ENCODE measurements at places on chromosomes 5 and 9.

- no peak for DNase-seq
These were observed 18.9 kb downstream of the MINAR2 start for GRCh38 chr5:129766798-129767197.

GRCh38 chr9:129919841-129920240 lies 84.6 kb downstream of the USP20 start:
- no peak for DNase-seq

- no peak for DNase-seq
These were observed 7.4 kb downstream of the CEMIP2 start for GRCh38 chr9:71760901-71761300.

DNA sequence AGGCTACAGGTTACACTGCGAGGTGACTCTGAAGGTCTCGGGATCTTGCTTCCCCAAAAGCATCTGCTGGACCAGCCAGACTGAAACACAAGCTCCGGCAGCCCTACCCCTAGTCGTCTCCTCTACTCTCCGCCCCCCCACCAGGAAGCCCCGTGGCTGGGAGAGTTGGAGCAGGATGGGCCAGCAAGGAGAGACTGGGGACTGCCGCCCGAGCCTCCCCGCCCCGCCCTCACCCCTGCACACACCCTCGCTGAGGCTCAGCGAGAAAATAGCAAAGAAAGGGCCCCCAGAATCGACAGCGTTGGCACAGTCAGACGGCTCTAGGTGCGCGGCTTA lies 1.3 kb downstream of the TRIM7 start:
- no peak for DNase-seq

DNA sequence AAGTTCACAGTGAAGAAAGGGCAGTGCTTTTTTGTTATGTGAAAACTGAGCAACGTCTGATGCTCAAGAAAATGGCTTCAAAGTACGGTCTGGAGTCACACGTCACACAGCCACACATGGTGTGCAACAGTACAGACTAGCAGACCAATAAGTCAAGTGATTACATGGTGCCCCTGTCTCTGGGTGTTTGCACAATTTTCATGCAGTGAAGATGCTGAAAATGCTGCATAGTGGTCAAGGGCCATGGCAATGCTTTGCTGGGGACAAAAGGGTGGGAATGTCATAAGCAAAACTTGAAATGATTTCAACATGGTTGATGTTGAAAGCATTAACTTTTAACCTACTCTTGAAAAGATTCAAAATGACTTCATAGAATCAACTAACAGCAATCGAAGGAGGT lies 231.2 kb downstream of the EBF1 start:
- DNase-seq, result no peak

- DNase-seq, result peak; percentile 2
These were observed 337.1 kb downstream of the GADD45G start for GRCh38 chr9:89941875-89942274.

DNA sequence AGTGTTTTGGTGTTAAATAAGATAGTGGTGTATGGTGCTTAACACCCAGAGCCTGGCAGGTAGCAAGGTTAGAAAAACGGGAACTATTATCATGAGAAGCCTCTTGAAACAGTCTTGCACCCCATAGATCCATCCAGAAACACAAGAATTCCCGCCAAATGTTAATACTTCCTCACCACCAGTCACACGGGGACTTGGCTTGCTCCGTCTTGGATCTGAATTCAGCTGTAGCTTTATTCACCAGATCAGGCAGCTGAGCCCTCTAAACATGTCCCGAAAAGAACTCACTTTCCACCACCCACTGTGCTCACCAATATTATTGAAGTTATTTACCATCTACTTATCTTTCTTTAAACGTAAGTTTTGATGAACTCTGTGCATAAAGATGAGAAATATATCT lies 101.6 kb upstream of the PTPN3 start:
- no peak for DNase-seq

- no peak for DNase-seq
These were observed 629.8 kb upstream of the SEMA6A start for GRCh38 chr5:117204404-117204803.

DNA sequence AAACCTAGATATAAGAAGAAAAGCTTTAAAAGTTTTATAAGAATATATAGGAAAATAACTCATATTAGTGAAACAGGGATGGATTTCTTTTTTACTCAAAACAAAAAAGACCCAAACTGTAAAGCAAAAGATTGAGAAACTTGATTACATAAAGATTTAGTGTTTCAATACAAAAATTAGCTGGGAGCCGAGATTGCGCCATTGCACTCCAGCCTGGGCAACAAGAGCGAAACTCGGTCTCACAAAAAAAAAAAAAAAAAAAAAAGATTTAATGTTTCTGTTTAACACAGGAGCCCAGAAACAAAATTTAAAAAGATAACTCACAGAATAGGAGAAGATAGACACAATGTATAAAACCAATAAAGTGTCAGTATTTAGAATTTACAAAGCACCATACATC lies 45.2 kb downstream of the CDC14B start:
- DNase-seq, result no peak

DNA sequence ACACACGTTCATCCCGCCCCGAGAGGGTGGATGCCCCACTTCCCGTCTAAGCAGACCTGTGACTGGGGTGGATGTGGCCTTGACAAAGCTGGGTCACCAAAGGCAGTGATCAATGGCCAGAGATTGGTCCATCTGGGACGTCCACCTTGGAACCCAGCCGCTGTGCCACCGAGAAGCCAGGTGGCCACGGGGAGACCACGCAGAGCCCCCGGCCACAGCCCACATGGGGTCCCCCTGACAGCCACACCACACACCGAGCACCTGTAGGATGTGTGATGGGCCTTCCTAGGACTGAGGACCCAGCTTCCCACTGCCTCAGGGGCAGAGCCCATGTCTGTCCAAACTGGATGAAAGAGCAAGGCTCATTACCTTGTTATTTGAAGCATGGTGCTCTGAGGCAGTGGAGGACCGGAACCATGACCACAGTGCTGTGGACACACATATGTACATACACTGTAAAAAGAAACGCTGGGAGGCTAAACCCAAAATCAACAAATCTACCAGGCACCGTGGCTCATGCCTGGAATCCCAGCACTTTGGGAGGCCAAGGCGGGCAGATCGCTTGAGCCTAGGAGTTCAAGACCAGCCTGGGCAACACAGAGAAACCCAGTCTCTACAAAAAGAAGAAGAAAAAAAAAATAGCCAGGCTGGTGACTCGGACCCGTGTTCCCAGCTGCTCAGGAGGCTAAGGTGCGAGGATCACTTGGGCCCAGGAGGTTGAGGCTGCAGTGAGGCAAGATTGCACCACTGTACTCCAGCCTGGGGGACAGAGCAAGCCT lies 50.1 kb downstream of the MRPL36 start:
- DNase-seq, result no peak

GRCh38 chr9:69460012-69460411 lies 135.0 kb downstream of the ENTREP1 start:
- no peak for DNase-seq

DNA sequence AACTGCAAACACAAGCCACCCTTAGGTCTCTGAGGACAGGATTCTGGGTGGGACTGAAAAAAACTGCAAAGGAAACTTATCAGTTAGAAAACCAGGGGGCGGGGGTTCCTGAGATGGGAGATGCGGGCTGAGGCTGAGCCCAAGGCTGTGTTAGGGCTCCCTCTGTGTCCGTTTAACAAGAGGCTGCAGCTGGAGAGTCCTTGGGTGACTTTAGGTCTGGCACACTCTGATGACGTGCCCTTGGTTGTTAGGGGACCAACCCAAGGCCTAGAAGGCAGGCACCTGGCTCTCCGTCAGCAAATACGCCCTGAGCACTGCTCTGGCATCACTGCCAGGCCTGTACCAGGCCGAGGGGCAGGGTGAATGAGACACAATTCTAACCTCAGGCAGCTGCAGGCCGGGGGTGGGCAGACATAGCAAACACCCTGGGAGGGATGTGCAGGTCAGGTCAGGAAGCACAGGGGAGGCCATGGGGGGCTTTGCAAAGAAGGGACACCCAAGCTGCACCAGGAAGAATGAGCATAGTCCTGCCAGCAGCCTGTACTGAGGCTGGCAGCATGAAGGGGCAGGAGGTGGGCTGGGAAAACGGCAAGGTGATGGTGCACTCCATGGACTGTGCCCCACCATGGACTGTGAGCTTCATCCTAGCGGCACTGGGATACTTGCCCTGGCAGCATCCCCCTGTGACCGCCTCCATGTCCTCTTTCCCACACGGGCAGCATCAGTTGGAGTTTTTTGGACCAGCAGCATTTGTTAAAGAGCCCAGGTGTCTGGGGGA lies 137.9 kb downstream of the GABBR2 start:
- DNase-seq, result no peak

DNA sequence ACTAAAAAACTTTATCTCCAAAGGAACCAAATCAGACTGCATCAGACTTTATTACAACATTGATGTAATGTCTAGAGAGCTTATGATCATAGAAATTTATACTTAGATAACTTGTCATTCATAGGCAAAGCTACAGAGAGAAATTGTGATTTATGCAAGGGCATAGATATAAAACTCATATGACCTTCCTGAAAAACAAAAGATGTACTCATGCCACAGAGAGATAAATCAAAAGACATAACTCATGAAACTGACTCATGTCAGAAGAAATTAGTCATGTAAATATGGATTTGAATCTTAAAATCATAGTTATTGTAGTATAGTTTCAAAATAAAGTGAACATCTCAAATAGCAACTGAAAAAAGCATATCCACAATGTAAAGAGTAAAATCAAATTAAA lies 186.2 kb downstream of the GABBR2 start:
- DNase-seq, result no peak

GRCh38 chr5:158967541-158967940 lies 132.2 kb downstream of the EBF1 start:
- no peak for DNase-seq
